ENCODE measurements at places on chromosomes 1 and 21. TPM values are rescaled to one million over a fixed set of nuclear protein-coding genes. Genes with fewer than 3 reads are reported as not detected.

- no peak for DNase-seq
Observed at GRCh38 chr1:12454406-12455391, 163.3 kb downstream of the DHRS3 start.

DNA sequence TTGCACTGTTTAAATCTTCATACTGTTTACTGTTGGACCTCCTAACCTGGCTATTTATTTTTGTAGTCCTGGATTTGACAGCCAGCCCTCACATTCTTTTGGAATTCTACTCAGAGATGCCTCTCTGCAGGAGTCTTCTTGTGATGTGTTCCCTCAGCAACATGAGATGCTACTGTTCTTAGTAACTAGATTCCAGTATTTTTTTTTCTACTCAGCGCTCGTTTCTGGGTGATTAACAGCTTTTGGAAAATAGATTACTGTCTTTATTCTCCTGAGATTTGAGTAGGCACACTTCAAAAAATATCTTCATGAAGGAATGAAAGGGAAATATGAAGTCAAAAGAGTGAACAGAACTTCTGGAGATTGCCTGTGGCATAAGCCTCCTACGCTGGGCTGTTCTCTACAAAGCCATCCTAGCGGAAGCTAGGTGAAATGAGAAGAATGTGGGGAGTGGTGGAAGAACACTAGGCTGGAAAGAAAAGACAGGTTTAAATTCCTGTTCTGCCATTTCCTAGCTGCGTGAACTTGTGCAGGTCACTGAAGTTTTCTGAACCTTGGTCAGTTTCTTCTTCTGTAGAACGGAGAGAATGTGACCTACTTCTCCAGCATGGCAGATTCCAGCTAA, 75.9 kb downstream of the LRRC8C start:
- no peak for DNase-seq

DNA sequence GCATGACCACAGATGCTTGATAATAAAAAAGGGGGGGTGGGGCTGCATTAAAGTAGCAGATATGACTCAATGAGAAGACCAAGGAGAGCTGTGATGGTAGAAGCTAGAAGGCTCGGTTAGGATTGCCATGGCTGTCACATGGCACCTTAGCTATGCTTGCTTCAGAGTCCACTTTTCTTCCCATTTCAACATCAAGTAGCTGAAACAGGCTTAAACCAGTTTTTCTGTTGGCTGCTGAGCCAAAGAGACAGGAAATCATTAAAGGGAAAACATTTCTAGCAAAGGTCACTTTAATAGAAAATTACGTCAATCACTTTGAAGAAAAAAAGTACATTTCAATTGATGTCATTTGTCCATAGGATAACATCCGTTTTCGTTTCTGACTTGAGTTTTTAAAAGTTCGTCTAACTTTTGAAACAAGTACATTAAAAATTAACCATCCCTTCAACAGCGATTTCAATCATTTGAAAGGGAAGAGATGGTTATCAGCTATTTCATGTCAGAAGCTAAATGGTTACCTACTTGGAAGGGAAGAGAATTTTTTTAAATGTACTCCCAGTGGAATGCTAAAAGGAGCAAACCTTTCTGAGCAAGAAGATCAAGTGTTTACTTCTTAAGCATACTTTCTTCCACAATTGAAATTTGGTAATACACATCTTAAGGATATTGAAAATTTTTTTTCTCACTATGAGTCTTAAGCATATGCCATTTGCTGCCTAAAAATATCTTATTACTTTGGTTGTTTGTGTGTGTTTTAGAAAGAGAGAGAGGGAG, 488.1 kb upstream of the PRMT6 start:
- peak; percentile 18 for DNase-seq

- peak; percentile 51 for DNase-seq
Observed at GRCh38 chr1:203199816-203200571, 13.5 kb upstream of the CHI3L1 start.

GRCh38 chr1:169103480-169103893, 3.0 kb upstream of the ATP1B1 start:
- no peak for DNase-seq

DNA sequence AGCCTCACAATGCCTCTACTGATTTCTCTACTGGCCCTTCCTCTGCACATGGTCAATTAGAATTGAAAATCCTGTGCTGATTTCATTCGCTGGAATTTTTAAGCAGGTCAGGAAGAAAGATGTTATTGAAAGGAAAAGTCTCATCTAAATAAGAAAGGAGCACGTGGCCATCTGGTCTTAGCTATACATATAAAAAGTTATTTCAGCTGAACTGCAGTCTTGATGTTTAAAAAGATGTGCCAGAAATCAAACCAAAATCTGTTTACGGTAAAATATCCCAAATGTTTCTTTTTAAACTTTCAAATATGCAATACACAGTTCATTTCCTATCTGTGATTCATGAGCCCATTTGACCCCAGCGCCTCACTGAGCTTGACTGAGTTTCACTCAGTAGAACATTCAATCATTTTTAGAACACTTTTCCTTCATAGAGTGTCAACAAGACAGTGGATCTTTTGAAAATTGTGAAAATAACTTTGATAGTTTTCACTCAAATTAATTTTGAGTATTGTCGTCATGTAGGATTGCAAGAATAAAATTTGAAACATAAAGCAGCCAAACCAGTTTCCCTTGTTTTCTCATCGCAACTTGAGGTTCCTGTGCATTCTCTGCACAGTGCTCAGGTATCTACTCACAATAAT, 293.6 kb downstream of the PTPRC start:
- DNase-seq = peak; percentile 32

DNA sequence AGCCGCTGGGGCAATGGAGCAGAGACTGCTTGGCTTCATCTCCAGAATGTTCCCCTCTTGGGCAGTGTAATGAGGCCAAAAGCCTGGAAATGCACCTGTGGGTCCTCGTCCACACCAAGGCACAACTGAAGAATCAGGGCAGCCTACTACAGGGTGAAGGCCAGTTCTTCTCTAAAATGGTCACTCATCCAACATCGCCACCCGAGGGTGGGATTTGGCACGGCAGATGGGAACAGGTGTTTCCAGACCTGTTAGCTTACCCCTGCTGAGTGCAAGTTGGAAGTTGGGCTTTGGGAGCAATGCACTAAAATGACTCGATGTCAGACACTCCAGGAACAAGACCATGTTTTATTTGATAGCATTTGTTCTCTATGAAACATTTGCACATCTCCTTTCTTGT, 543.7 kb downstream of the NPHP4 start:
- no peak for DNase-seq

DNA sequence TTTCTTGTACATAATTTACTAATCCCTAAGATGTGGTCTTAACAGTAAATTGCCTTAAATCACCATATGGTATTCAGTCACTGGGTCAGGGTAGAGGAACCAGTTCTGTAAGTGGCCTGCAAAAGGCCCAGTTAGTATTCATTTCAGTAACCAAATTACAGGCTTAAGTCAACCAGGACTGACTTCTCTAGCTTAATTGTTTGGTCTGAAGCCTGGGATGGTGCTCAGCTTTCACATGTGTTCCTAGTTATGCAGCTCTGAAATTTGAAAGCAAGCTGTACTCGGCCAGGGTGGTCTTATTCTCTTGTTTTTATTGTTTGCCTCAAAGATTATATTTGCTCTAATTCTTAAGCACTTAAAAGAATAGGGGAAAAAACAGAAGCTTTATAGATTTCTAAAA, 144.6 kb downstream of the MAGI3 start:
- DNase-seq = peak; percentile 78

DNA sequence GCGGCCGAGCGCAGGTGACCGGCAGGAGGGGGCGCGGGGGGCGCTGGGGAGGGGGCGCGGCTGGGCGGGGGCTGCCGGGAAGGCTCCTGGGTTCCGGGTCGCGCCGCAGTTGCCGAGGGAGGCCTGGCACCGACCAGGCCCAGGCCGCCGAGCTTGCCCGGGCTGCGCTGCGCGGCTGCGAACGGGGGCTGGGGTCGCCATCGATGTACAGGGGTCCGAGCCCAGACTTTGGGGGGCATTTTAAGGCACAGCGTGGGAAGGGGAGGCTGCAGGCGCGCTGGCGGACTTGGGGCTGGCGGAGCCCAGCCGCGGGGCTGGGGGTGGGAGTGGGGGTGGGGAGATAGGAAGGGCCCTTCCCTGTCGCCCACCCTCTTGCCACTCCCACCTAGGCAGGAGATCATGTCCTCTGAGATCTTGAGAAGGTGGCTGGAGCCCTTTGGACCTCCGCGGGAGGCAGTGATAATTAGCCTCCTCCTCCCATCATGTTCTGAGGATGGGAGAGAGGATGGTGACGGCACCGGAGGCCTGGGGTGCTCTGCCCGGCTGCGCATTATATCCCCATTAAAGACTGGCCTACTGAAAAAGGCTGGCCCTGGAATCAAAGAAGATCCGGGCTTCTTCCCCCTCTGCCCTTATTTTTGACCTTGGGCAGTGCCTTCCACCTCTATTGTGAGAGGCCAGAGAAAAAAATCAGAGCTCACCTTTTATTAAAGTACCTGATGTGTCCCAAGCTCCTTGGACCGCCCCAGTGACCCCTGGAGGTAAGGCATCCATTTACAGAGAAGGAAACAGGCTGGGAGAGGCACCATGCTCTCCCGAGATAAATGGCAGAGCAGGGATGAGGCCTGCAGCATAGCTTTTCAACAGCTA, 497 bp downstream of the FBXO44 start:
- no peak for DNase-seq

EFNA3 gene
- 1.7 TPM for polyA plus RNA-seq

PLA2G2A gene
- polyA plus RNA-seq = 1.8 TPM

PTGFR gene
- polyA plus RNA-seq = 22.8 TPM

TFF2 gene
- not detected for polyA plus RNA-seq

LIN28A gene
- not detected for polyA plus RNA-seq

KRTAP10-1 gene
- not detected for polyA plus RNA-seq

HP1BP3 gene
- polyA plus RNA-seq = 147 TPM

CRP gene
- polyA plus RNA-seq = not detected

GRIK1 gene
- polyA plus RNA-seq = 0.25 TPM

Data from muscle of leg (tissue), 16 donors.